ENCODE measurements at places on chromosomes 6 and 20.

- DNase-seq: no peak
These were observed 19.4 kb upstream of the KCNB1 start for GRCh38 chr20:49501917-49502316.

GRCh38 chr6:45702849-45703739 lies 312.6 kb downstream of the CLIC5 start:
- DNase-seq: no peak

- DNase-seq: no peak
These were observed 11.6 kb upstream of the F13A1 start for GRCh38 chr6:6331946-6332601.

DNA sequence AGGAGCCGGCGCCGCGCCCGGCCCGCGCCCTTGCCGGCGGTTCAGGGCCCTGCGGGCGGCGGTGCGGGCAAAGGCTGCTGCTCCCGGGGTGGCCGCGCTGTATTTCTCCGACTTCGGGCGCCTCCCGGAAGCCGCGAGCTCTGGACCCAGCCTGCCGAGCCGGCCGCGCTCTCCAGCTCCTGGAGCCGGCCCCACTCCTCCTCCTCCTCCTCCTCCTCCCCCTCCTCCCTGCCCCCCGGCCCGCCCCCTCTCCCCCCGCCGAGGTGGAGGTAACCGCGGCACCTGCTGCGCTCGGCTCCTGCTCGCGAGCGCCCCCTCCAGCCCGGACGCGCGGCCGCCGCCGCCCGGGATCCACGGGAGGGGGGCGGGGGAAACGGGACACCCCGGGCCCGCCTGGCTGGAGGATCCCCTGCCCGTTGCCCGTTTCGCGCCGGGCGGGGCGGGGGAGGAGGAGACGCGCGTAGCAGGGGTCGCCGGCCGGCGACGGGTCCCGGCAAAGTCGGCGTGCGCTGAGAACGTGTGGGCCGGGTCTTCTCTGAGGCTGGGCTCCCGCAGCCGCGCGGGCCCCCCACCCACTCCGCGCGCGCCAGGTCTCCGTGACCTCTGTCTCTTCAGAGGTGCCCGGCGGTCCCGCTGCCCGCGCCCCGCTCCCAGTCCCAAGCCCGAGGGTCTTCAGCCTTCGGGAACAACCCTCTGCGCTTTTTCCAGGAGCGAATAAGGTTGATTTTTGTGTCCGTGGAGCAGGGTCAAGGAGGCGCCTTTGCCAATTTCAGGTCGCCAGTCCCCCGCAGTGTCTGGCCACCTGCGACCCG lies at the start of gene SLC22A23:
Gene SLC22A23, minus strand, starts transcription at position 153 of the 812 bp plus-strand sequence. CDS start 491 bp downstream, outside the sequence.
- DNase-seq: peak; percentile 70

GRCh38 chr6:6006428-6007365 lies at the start of gene NRN1:
TSS of gene NRN1 (minus strand) at chr6:6006925. CDS start at chr6:6006749, 176 bp downstream.
- DNase-seq: no peak

DNA sequence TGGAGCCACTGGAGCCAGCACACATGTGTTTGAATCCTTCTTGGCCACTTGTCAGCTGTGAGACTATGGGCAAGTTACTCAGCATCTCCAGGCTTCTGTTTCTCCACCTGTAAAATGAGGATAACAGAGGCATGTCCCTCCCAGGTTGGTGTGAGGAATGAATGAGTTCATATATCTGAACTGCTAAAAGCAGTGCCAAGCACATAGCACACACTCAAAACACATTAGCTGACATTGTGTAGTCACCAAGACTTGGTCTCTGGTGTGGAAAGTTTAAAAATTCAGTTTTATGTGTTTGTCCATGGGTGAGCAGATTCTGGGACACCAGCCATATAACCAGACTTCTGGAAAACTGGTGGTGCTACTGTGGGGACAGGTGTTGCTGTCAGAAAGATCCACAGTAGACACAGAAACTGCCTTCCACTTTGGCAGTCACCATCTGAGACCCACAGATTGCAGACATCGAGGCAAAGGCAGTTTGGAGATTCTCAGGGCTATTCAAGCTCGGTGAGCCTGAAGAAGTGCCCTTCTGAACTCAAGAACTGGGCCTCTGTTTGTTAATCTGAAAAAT lies 115.8 kb downstream of the MRPL14 start:
- no peak for DNase-seq

DNA sequence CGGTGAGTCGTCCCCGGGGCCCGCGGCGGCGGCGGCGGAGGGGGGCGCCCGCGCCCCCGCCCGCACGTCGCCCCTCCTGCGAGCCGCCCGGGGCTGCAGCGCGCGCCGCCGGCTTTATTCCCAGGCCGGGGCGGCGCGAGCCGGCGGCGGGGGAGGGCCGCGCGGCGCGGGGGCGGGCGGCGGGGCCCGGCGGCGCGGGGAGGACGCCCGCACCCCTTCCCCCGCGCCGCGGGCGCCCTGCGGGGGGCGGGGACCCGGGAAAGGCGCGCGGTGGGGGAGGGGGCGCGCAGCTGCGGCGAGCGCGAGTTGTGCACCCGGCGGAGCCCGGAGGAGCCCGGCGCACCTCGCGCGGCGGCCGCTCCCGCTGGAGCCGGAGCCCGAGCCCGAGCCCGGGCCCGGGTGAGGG lies 646 bp downstream of the HMGA1 start:
- DNase-seq: no peak

DNA sequence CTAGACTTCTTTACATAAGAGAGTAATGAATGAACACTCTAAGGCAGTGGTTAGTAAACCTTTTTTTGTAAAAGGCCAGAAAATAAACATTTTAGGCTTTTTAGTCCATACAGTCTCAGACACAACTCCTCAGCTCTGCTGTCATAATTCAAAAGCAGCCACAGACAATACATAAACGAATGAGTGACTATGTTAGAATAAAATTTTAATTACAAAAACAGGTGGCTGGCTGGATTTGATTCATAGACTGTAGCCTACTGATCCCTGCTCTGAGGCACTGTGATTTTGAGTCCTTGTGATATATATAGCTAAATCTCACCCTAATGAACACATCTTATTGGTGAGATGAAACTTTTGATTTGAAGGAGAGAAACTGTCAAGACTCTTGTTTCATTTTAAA lies 155.1 kb downstream of the AIG1 start:
- no peak for DNase-seq

- no peak for DNase-seq
These were observed at the start of gene IL20RA for GRCh38 chr6:137044366-137045221. TSS of gene IL20RA (minus strand) at chr6:137044965. CDS start at chr6:137044728, 237 bp downstream.

DNA sequence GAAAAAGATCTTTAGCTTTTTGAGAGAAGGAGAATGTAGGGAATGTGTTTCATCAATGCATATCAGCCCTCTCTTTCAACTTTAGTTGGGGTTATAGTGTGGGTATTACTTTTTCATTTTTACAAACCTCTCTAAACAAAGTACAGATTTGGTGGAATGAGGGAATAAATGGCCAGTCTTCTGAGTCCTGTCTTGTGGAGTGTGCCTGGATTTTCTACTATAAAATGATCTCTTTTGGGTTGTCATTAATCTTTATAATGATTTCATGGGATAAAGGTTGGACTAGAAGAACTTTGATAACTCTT lies 209.3 kb downstream of the RNF144B start:
- DNase-seq: no peak

GRCh38 chr6:167130008-167130677 lies 7.2 kb downstream of the CCR6 start:
- no peak for DNase-seq

DNA sequence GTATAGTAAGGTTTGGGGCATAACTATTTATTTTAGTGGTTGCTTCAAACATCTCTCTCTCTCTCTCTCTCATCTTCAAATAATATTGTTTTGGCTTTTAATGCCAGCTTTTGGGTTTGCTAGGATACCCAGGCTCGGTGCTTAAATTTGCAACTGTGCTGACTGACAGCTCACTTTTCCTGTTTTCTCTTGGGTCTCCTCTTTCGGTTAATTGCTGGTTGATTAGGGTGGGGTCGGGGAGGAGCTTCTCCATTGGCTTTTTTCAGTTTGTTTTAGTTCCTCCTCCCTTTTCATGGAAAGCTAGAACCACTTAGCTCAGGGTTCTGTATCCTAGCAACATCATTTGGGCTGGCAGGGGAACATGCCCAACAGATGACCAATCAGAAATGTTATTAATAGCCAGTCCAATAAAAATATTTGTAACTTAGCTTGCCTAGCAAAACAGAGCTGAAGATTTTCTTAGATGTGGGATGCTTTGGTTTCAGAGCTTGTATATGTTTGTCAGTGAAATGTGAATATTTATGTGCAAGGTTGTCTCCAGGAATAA lies 11.3 kb downstream of the TFAP2B start:
- no peak for DNase-seq

- no peak for DNase-seq
These were observed 278.6 kb upstream of the TCF21 start for GRCh38 chr6:133610227-133610840.

DNA sequence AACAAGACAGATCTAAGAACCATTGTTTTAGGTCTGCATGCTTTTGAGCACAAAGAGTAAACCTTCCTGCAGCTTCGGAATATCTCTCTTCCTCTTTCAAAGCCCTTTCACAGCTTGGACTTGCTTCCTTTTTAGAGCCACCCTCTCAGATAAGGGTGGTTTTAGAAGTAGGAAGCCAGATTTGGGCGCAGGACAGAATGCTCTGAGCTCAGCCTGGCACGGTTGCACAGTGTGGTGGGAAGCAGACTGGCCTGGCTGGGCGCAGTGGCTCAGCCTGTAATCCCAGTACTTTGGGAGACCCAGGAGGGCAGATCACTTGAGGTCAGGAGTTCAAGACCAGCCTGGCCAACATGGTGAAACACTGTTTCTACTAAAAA lies 35.6 kb upstream of the PNRC1 start:
- no peak for DNase-seq

DNA sequence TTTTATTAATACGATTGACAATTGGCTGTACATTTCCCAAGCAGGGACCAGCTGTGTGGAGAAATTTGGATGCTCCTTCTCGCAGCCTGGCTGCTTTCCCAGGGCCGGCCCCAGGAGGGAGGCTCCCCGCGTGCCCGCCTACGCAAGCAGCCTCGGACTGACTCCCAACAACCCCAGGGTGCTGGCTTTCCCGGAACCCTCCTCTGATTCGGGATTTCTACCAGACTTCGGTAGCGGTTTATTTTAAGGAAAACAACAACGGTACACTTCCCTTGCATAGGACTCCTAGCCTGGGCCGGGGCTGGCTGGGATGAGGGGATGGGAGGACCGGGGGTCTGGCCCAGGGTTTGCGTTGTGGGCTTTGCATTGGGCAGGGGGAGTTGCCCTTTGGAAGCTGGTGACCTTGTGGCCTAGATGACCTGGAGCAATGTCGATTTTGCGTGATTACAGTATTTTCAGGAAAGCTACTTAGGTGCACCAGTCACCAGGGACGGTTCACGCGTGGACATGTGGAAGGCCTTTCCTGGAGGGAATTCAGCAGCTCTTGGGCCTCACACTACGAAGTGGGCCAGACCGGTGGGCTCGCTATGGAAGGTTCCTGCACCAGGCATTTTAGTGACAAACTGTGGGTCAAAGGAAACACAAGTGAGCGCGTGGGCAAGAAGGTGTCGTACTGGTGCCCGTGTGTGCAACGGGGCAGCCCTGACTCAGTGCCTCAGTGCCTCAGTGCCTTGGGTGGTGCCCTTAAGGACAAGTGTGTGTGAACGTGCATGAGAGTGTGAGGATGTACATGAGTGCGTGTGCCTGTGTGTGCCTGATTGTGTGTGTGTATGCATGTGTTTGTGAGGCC lies 20.7 kb upstream of the PHACTR3 start:
- DNase-seq: no peak

- no peak for DNase-seq
These were observed 18.2 kb upstream of the AVP start for GRCh38 chr20:3102575-3103368.

- DNase-seq: no peak
These were observed 8.3 kb downstream of the ID4 start for GRCh38 chr6:19845266-19846041.

DNA sequence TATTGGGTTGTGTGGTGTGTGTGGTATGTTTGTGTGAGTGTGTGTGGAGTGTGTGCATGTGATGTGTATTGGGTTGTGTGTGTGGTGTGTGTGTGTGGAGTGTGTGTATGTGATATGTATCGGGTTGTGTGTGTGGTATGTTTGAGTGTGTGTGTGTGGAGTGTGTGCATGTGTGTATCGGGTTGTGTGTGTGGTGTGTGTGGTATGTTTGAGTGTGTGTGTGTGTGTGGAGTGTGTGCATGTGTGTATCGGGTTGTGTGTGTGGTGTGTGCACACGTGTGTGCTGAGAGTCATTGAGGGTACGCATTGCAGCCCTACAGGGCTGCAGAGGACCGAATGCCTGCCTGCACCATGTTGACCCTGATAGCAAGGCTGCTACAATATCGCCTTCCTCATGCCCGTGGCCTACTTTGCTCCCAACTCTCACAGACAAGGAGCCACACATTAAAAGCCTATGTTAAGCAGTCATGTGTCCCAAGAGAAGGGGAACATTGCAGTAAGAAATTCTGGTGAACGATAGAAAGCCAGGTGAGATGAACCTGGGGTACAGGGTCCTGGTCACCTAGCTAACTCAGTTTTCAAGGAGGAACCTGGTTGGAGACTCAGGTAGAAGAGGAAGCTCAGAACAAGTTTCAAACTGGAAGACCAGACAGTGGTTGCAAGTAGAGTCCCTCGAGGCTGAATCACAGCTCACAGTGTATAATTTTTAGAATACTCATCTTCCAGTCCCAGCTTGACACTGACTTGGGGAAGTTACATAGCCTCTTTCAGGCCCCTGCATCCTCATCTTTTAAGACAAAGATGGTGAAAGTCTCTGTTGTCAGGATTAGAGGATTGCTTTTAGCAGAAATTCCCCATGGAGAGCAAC lies 45.7 kb upstream of the TMEM170B start:
- no peak for DNase-seq

DNA sequence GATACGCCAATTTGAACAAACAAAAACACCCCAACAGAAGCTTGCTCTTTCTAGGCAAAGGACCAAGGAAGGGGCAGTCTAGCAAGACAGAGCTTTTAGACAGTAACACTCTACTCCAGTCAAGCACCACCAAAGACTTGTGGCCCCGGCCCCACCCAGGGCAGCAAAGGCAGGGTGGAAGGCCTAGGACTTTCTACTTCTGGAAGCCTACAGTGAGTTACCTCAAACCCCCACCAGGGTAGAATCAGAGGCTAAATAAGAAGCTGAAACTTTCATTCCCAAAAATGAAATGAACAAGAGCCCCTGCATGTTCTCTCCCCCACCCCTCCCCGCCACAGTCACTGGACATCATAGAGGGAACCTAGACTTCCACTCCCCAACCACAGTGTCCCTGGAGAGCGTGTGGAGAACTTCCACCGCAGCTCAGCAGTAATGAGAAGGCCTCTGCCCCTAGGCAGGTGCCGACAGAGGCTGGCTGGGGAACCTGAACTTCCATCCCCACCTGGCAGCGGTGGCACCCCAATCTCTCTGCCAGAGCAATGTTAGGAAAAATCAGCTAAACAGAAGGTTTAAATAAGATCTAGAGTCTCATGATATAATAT lies 40.0 kb downstream of the KATNA1 start:
- no peak for DNase-seq

DNA sequence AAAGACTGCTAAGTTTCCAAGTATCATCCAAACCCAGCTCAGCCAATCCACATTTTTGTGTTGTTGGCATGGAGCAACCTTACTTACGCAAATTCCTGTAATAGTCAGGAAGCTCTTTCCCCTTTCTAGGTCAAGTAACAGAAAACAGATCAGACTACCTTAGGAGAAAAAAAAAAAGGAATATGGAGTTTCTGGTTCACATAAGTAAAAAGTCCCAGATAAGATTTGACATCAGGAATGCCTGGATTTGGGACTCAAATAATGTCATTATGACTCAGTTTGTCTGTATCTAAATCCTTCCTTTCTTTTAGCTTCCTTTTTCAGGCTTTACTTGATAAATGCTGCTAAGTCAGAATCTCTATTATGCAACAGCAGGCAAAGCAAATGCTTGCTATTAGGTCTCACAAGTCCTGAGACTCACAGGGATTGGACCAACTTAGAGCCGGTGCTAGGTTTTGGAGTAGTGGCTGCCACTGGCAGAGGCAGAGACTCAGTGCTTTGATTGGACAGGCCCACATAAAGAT lies 44.5 kb downstream of the NCOA7 start:
- no peak for DNase-seq

All from T-cell (primary cell).